Tongue (tissue), 3 donors: ENCODE measurements at places on chromosomes 16 and 17. TPM values are rescaled to one million over a fixed set of nuclear protein-coding genes. Genes with fewer than 3 reads are reported as not detected.

DNA sequence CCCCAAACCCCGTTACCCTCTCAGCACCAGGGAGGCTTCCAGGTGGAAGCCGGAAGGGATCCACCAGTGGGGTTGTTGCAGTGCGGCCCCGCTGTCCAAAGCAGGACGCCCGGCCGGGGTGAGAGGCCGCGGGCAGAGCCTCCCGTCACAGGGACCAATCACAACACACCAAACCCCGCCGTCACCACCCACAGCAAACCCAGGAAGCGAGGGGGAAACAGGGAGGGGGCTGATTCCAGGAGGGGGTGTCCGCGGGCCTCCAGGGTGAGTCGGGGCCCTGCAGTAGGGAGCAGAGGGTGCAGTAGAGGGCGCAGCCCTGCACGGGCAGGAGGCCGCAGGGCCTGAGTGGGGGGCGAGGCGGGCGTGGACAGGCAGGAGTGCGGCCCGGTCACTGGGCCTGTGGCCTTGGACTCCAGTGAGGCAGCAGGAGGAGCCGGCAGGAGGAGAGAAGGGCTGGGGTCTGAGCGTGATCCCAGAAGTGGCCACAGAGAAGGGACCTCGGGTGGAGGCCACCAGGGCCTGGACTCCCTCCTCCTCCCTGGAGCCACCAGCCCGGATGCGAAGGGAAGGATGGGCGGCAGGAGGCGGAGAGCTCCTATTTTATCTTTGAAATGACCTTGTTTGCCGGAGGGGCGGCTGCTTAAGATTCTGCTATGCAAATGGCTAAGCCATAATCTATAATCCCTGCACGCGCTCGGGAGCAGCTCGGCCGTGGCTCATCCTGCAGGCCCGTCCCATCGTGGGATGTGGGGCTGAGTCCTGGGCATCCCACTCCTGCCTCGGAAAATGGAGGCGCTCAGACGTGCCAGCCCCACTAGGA, 41.5 kb downstream of the ZFPM1 start:
- DNase-seq = no peak

DNA sequence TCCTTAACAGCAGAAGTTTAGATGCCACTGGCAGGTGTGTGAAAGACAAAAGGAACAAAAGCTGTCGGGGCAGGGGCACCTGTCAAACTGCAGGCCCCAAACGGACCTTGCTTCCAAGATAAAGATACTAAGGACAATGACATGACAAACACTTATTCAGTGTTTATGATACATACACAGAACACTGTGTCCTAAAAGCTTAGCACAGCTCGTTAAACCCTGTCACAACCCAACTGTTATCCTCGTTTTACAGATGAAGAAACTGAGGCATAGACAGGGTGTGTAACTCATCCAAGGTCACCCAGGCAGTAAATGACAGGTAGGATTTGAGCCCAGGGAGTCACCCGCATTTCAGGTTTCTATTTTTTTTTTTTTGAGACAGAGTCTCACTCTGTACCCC, 9.6 kb downstream of the SDK2 start:
- no peak for DNase-seq

DNA sequence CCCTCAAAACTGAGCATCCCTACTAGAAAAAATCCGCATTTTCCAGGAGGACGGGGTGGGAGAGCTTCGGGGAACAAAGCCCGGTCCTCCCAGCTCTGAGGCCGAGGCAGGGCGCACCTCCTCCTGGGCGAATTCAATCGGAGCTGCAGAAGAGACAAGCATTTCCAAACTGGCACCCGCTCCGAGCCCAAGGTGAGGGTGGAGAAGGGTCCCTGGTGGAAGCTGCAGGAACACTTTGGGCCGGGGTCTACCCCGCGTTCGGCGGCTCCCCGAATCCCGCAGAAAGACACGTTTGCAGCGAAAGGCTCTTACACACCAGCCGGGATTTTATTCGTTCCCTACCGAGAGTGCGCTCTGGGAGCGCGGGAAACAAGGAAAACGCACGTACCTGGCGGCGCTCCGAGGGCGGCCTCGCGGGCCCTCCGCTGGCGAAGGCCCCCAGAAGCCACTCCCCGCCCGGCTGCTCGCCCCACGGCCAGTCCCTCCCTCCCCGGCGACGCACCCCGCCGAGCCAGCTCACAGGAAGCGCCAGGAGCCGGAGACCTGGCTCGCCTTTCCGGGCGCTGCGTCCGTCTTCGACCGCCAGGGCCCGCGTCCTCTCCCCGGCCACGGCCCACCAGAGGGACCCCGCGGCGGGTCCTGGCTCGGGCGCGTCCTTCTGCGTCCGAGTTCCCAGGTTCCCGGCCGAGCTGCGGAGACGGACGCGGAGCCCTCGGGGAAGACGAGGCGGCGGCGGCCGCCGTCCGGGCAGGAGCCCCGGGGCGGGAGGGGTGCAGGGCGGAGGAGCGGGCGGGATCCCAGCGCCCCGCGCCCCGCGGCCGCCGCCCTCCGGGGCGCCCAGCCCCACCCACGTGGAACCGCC, 49.8 kb upstream of the BAHCC1 start:
- peak; percentile 81 for DNase-seq

- no peak for DNase-seq
Measured at GRCh38 chr16:68563631-68564381, 24.7 kb downstream of the ZFP90 start.

DNA sequence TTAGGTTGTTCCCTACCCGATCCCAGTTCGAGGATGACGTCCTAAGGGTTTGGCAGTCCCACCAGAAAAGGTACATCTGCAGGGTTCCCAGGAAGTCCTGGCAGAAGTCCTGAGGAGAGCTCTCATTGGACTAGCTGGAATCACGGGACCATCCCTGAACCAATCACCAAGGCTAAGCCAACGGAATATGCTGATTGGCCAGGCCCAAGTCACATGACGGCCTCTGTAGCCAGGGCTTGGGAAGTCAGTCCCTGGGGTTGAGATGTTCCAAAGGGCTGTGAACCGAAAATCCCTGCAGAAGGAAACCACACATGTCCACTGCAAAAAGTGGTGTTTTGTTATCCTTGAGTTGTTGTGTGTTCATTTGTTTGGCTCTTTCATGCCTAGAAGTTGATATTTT, 68.2 kb upstream of the ZNF423 start:
- DNase-seq = no peak

GRCh38 chr16:79169239-79169638, 431.3 kb downstream of the MAF start:
- peak; percentile 18 for DNase-seq

- DNase-seq = no peak
Measured at GRCh38 chr17:55433629-55434422, 12.2 kb upstream of the MMD start.

DNA sequence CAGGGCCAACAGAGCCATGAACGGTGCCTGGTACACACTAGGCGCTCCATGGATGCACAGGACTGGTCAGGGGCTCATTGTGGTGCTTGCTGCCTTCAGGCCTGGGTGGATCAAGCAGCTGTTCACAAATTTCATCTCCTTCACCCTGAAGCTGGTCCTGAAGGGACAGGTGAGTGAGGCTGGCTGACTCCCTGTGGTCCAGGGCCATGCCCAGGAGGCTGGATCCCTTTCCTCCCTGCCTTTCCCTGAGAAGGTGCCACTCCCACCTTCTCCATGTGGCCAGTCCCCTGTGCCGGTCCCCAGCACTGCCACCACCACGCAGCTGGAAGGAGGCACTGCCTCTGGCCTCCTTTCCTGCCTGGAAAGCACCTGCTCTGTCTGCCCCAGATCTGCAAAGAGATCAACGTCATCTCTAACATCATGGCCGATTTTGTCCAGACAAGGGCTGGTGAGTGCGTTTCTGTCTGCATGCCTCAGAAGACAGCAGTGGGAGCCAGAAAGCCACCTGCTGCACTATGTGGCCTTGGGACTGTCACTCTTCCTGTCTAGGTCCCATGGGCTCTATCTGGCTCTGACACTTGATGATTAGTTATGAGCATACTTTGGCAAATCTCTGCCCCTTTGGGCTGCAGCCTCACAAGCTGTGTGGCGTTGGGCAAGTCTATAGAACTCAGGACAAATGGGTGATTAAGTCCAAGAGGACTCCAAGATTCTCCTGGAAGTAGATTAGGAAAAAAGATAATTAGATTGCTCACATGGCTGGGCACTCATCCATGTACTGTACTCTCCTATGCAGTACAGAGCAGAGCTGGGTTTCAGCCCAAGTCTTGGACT, 9.4 kb downstream of the CETP start:
- DNase-seq = no peak

DNA sequence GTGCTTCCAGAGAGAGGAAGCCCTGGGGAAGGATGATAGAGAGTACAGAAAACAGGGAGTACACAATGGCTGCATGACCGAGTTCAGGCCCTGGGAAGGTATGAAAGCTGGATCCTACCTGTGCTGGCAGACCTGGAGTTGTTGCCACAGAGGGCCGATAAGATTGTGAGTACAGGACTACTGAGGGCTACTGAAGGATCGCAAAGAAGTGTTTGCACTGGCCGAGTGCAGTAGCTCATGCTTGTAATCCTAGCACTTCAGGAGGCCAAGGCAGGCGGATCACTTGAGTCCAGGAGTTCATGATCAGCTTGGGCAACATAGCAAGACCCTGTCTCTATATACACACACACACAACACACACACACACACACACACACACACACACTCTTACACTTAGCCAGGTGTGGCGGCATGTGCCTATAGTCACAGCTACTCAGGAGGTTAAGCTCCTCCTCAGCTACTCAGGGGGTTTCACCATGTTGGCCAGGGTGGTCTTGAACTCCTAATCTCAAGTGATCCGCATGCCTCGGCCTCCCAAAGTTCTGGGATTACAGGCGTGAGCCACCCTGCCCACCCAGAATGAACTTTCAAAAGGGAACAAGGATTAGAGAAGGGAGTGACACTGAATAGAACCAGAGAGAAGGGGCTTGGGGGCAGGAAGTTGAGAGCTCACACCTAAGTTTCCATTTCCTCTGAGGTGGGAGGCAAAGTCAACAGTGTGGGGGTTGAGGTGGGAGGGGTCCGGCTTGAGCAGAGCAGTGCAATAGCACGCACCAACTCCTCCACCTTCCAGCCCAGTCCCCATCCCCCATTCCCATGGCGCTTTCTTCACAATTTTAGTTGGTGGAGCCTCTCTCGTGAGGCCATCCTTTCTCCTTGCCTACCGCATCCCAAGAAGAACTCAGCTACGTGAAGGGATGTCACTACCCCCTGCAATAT, 7.5 kb downstream of the SCIMP start:
- DNase-seq = no peak

Gene MYOCD
- total RNA-seq = 6.9 TPM

Gene PRPSAP2
- 43.1 TPM for total RNA-seq

Gene GPR139
- not detected for total RNA-seq
